ENCODE measurements at places on chromosomes 4 and X. TPM values are rescaled to one million over a fixed set of nuclear protein-coding genes. Genes with fewer than 3 reads are reported as not detected.

Gene SLC6A14
- not detected for total RNA-seq

DNA sequence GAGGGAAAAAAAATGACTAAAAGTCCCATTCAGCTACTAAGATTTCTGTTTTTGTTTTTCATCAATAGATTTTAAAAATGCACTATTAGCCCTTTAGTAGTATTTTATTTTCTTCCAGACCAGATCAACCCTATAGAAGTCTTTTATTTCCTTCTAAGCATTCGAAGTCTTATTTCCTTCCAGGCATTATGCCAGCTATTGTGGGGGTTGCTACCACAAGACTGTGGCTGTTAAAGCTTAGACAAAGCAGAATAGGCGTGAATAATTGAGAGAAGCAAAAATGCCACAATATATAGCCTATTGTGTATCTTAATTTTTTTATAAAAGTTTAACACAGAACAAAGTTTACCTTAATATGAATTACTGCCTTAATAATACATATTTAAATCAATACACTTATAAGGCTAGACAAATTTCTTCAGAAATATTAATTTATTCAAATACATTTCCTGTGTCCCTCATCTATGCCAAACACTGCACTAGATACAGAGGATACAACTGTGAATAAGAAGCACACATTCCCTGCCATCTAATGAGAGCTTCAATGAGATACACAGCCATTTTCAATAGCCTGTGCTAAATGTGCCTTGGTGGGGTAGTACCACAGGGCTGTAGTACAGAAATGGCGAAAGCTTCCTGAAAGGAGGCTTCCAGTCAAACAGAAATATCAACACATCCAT lies 33.1 kb downstream of the SLC10A7 start:
- DNase-seq, result no peak

GRCh38 chr4:48596336-48596735 lies 106.3 kb downstream of the ZAR1 start:
- no peak for DNase-seq

GRCh38 chrX:63713526-63713925 lies 71.5 kb downstream of the ARHGEF9 start:
- no peak for DNase-seq

GRCh38 chrX:144896323-144896722 lies 351.0 kb upstream of the SPANXN1 start:
- DNase-seq, result no peak
